ENCODE measurements at places on chromosomes 7 and 10.

- no peak for DNase-seq
Observed at GRCh38 chr10:122702275-122702674, 2.6 kb upstream of the C10orf120 start.

DNA sequence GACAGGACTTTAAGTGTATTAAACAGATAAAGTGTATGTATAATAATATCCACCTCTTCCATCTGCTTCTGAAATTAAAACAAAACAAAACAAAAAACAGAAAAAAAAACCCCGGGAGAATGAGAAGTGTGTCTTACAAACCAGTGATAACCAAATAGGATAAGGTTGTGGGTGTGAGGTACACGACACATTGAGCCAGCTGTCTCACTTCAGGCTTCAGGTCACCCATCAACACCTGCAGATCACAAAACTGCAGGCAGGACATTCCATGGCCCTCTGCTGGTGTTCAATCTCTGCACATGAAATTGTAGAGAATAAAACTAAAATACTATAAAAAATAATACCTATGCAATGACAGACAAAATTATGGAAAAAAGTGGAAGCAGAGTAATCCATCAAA, 339.9 kb downstream of the SFMBT2 start:
- DNase-seq = no peak

DNA sequence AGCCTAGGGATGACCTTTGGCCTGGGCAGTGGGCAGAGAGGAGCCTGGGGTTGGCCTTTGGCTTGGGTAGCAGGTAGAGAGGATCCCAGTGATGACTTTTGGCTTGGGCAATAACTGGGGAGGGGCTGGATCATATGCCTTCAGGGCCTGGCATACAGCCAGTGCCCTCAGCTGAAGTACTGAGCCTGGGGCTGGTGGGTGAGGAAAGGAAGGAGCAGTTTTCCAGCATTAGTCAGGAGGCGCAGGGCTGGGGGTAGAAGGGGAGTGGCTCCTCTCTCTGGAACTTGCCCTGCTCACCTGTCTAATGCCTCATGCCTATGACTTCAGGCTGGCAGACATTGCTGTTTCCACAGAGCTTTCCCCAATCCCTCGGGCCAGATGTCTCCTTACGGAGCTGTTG, 15.2 kb upstream of the COMTD1 start:
- no peak for DNase-seq

DNA sequence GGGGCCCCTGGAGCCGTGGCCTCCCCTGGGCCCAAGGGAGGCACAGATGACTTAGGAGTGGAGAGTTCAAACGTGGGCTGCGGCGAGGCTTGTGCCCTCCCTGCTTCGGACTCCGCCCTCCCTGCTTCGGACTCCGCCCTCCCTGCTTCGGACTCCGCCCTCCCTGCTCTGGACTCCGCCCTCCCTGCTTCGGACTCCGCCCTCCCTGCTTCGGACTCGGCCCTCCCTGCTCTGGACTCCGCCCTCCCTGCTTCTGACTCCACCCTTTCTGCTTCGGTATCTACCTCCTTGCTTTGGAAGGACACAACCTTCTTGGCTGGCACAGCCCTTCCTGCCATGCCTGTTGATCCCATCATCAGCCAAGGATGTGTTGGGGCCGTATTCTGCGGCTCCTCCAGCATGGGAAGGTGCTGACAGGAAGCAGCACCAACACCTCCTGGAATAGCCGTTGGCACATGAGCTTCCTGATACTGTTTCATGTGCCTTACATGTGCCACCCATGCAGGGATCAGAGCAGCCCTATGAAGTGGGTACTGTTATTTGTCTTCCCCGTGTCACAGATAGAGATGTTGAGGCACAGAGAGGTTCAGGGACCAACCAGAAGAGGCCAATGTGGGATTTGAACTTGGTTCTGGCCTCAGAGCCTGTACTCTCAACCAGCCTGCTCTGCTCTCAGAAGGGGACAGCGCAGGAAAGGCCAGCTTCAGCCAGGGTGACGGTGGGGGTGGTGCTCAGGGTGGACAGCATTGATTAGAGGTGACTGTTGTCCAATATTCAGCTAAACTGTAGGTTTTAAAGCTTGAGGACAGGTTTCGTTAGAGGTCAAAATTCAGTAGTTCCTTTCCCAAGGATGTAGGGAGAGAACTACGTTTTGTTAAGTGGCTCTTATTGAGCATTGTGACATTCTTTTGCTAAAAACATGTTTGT, 114.5 kb downstream of the NKX6-2 start:
- no peak for DNase-seq

DNA sequence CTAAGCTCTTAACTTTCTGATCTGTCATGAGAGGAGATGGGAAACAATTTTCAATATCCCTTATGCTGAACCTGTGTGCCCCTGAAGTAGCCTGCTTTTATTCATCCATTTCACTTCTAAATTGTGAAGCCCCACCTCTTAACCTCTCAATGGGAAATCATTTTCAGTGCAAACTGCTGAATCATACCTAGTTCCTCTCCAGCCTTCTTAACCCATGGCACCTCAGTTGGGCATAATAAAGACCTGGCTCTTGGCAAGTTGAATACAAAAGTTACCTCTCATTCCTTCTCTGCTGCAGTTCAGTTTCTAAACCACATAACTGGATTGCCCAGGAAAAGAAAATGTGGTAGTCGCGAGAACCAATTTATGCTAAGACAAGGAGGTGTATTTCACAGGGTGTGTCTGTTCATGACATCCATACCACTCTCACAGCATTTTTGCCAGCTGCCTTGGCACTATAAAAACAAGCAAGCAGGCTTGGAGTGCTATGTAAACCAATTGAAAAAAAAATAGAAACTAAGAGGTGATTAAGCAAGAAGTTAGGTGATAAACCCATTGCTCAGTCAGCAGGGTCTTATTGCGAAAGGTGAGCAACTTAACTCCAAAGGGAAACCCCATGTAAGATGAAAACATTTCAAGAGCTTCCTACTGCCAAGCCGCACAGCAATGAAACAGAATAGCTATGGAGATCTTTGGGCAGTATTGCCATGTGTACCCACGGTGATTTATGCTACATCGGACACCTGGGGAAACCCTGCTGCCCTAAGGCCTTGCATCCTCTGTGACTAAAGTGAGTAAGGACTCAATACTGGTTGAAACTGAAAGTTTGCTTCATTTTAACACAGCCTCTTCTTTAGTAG, 57.0 kb upstream of the DKK1 start:
- no peak for DNase-seq

- no peak for DNase-seq
Observed at GRCh38 chr10:112986544-112987190, 36.6 kb downstream of the TCF7L2 start.

DNA sequence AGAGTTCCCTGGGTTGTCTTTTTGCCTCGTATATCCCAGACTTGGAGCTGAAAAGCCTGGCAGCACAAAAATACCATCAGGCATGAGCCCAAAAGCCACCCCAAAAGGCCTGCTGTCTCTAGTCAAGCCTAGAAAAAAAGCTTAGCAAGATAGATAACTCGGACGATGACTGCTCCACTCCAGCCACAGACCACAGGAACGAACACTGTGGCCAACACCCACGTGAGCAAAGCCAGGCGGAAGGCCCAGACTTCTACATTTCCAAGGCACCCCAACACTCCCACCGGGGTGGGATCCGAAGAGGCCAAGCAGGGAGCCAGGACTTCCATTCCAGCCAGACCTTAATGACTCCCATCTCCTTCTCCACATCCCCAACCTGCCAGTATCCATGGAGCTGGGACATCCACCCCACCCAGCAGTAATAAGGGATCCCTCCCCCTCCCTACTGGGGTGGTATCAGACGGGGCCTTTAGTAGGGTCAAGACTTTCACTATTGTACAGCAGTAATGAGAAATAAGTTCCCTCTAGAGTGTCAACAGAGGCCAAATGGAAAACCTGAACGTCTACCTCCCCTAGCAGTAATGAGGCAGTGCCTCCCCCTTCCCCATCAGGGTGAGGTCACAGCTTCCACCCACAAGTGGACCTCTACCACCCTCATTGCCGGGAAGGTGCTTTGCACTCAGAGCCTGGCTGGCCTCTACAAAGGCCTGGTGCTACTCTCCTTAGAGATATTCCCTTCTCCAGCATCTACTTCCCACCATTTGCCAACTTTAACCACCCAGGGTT, 23.0 kb downstream of the PRLHR start:
- DNase-seq = no peak

- no peak for DNase-seq
Observed at GRCh38 chr10:125820701-125821100, 2.4 kb downstream of the UROS start.

DNA sequence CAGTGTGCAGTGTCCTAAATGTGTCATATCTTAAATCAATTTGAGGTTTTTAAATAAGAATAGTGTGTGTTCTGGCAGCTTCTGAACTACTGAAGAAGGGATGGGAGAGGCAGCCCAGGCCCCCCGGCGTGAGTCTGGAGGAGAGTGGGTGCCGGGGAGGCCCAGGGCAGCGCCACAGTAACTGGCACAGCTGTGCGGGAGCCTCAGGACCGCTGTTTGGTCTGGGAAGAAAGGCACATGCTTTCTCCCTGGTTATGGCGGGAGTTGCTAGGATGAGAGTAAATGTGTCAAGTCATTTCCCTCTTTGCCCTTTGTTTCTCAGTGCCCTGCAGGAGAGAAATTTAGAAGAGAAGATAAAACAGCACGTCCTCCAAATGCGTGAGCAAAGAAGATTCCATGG, 31.9 kb upstream of the PWWP2B start:
- DNase-seq = no peak

DNA sequence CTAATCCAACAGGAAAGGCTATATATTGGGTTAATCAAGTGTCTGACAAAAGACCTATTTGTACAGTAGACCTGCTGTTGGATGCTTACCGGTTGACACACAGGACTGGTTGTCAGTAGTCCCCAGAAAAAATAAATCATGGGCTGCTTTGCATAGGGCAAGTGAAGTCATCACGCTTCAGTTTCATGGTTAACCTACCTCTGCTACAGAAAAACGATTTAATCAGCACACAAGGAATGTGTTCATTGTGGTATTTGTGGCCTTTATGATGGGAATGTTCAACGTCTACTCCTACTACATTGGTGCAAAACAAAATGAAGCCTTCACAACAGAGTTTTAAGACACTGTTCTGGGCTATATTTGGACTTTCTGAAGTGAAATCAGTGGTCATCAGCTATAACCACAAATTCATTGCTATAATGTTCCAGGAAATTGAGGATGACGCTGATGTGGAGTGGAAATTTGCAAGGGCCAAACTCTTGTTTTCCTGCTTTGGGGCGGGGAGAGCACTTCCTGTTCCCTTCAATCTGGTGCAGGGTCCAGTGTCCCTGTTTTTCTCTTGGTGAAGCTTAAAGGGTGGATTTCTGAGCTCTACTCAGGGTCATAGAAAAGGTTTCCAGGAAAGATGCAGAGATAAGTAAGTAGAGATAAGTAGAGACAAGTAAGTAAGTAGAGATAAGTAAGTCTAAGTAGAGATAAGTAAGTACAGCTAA, 39.3 kb upstream of the GGCT start:
- DNase-seq = no peak

DNA sequence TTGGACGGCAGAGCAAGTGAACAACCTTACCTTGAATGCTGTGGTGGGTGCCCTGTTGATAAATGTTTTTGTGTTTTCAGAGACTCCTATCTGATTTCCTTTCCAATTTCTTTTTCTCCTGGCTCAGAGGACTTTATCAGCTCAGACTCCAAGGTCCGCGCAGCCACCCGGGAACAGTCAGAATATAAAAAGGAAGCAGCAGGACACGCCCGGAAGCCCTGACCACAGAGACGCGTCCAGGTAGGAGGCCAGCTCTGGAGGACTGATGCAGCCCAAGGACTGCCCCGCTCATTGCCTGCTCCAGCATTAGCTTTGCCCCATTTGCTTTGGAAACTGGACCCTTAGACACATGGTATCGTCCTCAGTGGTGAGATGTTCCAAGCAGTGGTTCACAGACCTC, 61.3 kb downstream of the TACC2 start:
- no peak for DNase-seq

DNA sequence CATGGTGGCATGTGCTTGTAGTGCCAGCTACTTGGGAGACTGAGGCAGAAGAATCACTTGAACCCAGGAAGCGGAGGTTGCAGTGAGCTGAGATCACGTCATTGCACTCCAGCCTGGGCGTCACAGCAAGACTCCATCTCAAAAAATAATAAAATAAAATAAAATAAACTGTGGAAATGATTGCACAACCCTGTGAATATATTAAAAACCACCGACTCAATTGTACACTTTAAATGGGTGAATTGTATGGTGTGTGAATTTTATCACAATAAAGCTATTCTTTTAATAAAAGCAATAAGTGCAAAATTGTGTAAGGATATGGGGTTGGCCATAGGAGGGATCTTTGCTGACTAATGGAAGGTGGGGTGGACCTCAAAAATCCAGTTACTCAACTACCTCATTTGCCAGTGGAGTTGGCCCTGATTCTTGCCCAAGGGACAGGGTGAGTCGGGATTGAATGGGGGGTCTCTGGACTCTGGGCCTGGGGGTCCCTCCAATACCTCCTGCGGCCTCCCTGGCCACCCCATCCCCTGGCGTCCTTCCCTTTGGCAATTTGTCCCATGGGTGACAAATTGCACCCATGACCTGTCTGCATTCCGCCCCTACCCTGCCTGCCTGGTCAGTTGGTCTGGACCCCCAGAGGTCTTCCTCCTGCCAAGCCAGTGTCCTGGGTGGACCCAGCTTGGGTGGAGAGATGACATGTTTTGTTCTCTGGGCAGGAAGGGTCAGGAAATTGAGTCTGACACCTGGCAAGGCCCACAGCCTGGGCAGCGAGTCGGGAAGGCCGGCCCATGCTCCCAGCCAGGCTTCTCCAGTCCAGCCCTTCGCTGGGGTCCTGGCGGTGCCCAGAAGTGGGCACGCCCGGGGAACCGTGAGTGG, 61.7 kb upstream of the ELN start:
- no peak for DNase-seq

- DNase-seq = no peak
Observed at GRCh38 chr10:99394256-99394655, 36.2 kb downstream of the GOT1 start.

DNA sequence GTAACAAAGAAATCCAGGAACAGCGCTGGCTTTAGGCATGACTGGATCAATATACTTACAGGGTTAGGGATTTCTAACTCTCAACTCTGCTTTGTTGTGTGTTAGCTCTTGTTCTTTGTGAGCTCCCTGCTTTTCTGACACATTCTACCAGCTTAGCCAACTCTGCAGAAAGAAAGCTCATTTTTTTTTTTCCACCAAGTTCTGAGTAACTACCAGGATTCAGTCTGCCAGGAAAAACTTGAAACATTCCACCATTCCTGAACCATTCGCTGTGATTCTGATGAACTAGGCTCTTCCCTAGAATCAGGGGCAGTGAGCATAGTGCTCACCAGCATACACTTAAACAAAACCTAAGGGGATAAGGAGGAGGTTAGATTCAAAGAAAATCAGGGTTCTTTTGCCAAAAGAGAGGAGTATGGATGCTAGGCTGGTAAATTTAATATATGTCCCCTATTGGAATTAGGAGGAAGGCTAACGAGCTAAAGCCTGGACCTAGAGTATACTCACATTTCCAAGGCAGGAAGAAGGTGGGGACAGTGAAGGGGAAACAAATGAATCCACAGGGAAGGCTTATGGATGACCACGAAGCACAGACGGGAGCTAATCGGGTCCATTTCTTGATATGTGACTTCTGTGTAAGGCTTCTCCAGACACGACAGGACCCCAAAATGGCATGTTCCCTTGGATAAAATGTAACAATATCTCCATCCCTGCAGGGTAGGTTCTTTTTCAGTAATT, 183.4 kb downstream of the PRKG1 start:
- no peak for DNase-seq
